Activated CD4-positive, alpha-beta T cell treated with anti-CD3 and anti-CD28 coated beads, Interleukin-2, amount 50 U/mL, for 24 hours (primary cell): ENCODE measurements at places on chromosomes 1 and 21.

GRCh38 chr1:79507770-79508169, 501.2 kb upstream of the ADGRL4 start:
- DNase-seq = no peak

GRCh38 chr1:187121661-187122060, 292.9 kb downstream of the PLA2G4A start:
- no peak for DNase-seq

GRCh38 chr1:182246783-182247182, 144.8 kb downstream of the GLUL start:
- no peak for DNase-seq

DNA sequence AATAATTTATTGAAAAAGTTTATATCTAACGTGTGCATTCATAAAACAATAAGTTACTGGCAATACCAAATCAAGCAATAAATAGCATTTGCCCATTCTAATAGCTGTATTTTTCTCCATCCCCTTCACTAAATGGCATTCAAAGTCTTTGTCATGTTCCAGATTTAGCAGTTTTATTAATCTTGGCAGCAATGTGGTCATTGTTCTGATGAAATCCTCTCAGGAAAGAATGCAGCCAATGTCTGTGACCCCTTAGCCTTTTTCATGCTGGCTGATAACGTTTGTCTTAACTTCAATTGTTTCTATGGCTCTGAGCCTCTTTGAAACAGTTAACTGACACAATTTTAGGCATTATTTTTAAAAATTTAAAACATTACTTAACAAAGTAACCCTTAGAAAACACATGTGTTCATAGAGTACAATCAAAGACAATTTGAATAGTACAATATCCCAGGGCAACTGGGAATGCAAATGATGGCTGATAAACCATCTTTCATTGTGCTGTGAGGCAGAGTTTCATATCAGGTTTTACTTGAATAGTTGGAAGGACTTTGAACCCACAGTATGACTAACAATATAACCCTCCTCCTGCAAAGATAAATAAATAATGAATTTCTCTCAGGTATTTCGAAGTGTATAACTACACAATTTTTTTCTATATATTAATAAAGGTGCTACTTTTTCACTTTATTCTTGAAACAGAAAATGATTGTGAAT, 217.5 kb downstream of the LRRIQ3 start:
- no peak for DNase-seq

DNA sequence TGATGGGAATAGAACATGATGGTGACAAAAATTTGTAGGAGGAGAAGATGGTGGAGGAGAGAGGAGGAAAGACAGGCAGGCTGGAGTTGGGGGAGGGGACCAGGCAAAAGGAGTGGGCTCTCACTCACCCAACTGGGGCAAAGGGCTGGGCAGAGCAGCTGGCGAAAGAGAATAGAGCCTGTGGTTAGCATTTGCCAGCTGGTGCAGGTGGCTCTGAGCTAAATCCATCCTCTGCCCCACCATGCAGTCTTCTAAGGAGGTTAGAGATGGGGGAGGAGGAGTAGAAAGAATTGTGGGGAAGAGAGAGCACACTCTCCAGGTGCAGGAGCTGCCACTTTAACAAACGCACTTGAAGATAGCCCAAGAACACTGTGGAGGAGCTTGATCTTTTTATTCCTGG, 27.6 kb upstream of the SLAMF1 start:
- no peak for DNase-seq
